ENCODE measurements at places on chromosomes 16 and 17.

- no peaks in the 10 kb centered on the region for H3K4me1 ChIP-seq
- no peaks in the 10 kb centered on the region for H3K27me3 ChIP-seq
- no peak for DNase-seq
Observed at GRCh38 chr17:46737326-46737725, 81.2 kb downstream of the WNT3 start.

- H3K36me3 ChIP-seq, result no peaks in the 10 kb centered on the region
- no peak for DNase-seq
- H3K4me1 ChIP-seq, result peaks cover 85% of the 10 kb centered on the region
- H3K27ac ChIP-seq, result peak overlapping the region; percentile 99
- H3K27me3 ChIP-seq, result no peaks in the 10 kb centered on the region
Observed at GRCh38 chr17:17837380-17837821, 615 bp upstream of the SREBF1 start.

- H3K4me3 ChIP-seq, result no peak overlapping the region
- H3K27me3 ChIP-seq, result no peaks in the 10 kb centered on the region
- H3K27ac ChIP-seq, result no peak overlapping the region
- peaks cover 5% of the 10 kb centered on the region for H3K36me3 ChIP-seq
Observed at GRCh38 chr16:57020651-57021050, 31.3 kb downstream of the NLRC5 start.

DNA sequence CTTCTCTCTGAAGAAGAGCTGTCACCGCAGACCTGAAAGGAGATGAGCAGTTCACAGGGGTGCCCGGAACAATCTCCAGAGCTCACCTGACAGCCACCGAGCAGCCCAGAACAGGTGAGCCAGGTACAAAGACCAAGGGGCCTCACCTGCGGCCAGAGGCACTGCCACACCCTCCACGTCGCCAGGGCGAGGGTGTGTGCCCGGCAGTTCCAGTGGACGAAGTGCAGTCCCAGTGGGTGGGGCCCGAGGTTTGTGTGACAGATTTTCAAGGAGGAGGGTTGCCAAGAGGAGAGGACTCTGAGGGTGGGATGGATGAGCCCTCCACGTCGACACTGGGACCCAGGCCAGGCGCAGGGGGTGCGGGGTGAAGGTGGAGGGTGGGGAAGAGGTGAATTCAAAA lies 61.7 kb downstream of the SMPD3 start:
- DNase-seq, result peak; percentile 77
- H3K36me3 ChIP-seq, result no peaks in the 10 kb centered on the region
- H3K27ac ChIP-seq, result no peak overlapping the region
- no peak overlapping the region for H3K4me3 ChIP-seq
- H3K4me1 ChIP-seq, result peaks cover 3% of the 10 kb centered on the region
- H3K27me3 ChIP-seq, result no peaks in the 10 kb centered on the region

- DNase-seq, result no peak
- no peaks in the 10 kb centered on the region for H3K27me3 ChIP-seq
- H3K4me1 ChIP-seq, result no peaks in the 10 kb centered on the region
- H3K27ac ChIP-seq, result no peak overlapping the region
- H3K4me3 ChIP-seq, result no peak overlapping the region
- H3K36me3 ChIP-seq, result no peaks in the 10 kb centered on the region
Observed at GRCh38 chr16:61681124-61681523, 355.1 kb downstream of the CDH8 start.

GRCh38 chr17:79997011-79997660 lies 38.5 kb downstream of the TBC1D16 start:
- DNase-seq, result no peak
- no peaks in the 10 kb centered on the region for H3K27me3 ChIP-seq

DNA sequence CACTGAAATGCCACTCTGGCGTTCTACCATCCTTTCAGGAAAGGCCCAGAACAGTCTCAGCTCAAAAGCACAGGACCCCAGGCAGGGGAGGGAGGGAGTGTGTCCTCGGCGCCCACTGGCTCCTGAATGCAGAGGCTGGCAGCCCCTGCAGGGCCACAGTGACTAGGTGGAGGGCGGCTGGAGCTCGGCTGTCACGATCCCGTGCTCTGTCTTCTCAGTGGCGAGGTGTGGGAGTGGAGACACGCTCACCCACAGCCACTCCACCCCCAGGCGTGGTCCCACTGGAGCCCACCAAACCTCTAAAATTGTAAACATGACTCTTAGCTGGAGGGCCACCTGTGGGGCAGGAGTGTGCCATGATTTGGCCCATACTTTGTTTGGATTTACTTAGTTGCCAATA lies 16.4 kb upstream of the FASN start:
- H3K36me3 ChIP-seq, result no peaks in the 10 kb centered on the region
- H3K27ac ChIP-seq, result peak overlapping the region; percentile 92
- H3K4me1 ChIP-seq, result peaks cover 3% of the 10 kb centered on the region
- DNase-seq, result no peak
- no peaks in the 10 kb centered on the region for H3K27me3 ChIP-seq
- H3K4me3 ChIP-seq, result no peak overlapping the region

- H3K4me1 ChIP-seq, result peaks cover 8% of the 10 kb centered on the region
- no peaks in the 10 kb centered on the region for H3K36me3 ChIP-seq
- peak; percentile 87 for DNase-seq
- peaks cover 10% of the 10 kb centered on the region for H3K27me3 ChIP-seq
Observed at GRCh38 chr16:2816751-2817339, at the start of gene PRSS21. Gene PRSS21, plus strand, starts transcription at chr16:2817237. Its CDS starts 32 bp downstream, at chr16:2817269.

DNA sequence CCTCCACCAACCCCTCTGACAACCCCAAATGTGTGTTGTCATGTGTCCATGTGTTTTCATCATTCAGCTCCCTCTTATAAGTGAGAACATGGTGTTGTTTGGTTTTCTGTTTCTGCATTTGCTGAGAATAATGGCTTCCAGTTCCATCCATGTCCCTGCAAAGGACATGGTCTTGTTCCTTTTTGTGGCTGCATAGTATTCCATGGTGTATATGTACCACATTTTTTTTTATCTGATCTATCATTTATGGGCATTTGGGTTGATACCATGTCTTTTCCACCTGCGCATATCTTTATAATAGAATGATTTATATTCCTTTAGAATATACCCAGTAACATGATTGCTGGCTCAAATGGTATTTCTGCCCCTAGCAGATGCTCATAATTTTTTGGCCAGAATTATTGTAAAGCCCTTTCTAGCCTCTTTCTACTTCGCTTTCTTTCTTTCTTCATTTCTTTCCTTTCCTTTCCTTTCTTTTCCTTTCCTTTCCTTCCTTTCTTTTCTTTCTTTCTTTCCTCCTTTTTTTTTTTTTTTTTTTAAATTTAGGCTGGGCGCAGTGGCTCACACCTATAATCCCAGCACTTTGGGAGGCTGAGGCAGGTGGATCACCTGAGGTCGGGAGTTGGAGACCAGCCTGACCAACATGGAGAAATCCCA lies 12.7 kb downstream of the REXO5 start:
- no peaks in the 10 kb centered on the region for H3K27me3 ChIP-seq
- H3K4me3 ChIP-seq, result no peak overlapping the region
- no peak overlapping the region for H3K27ac ChIP-seq
- H3K36me3 ChIP-seq, result no peaks in the 10 kb centered on the region
- no peaks in the 10 kb centered on the region for H3K4me1 ChIP-seq
- no peak for DNase-seq

DNA sequence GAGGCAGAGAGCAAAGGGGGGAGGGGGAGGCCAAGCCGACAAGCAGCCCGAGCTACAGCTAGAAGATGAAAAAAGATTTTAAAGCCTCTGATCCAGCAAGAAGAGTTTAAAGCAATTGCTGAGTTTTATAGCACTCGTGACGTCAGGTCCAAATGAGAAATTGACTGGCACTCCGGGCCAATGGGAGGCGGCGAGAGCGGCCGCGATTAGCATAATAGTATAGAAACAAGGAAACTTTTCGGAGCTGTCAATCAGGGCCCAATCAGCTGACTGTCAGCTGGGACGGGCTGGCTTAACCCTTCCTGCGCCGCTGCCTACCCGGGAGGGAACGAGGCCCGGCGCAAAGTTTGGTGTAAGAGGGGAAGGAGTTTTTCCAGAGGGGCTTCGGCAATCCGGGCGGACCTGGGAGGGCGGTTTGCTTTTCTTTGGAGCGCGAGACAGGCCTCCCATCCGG lies at the start of gene MAF:
Gene MAF (minus strand): TSS at position 100 of the 454 bp plus-strand sequence. CDS start 835 bp downstream, outside the sequence.
- peak within 1 kb of the TSS; percentile 83 for H3K4me3 ChIP-seq
- peaks cover 4% of the 10 kb centered on the region for H3K4me1 ChIP-seq
- H3K36me3 ChIP-seq, result no peaks in the 10 kb centered on the region

DNA sequence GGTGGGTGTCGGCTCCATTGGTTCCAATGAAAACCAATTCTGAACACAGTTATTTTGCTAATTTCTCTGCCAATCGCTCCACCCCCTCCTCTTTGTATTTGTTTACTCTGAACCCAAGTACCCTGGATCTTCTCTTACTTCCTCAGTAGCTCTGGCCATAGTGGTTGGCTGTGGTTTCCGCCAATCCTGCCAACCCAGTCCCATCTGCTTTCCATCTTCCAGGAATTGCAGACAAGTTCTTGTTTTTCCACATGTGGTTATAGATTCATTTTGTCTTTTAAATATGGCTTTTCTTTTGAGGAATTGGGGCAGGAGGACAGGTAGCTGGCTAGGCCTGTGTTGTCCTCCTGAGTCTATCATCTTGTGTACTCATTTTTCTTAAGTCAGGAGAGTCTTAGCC lies 92.0 kb downstream of the CYLD start:
- H3K36me3 ChIP-seq, result no peaks in the 10 kb centered on the region
- DNase-seq, result no peak
- H3K4me1 ChIP-seq, result no peaks in the 10 kb centered on the region
- H3K27ac ChIP-seq, result no peak overlapping the region
- H3K4me3 ChIP-seq, result no peak overlapping the region
- no peaks in the 10 kb centered on the region for H3K27me3 ChIP-seq

- peaks cover 6% of the 10 kb centered on the region for H3K4me1 ChIP-seq
- no peaks in the 10 kb centered on the region for H3K27me3 ChIP-seq
- no peak overlapping the region for H3K4me3 ChIP-seq
- no peak overlapping the region for H3K27ac ChIP-seq
- H3K36me3 ChIP-seq, result peaks cover 30% of the 10 kb centered on the region
- DNase-seq, result no peak
Observed at GRCh38 chr16:56844056-56844455, 21.0 kb upstream of the SLC12A3 start.

GRCh38 chr17:56593646-56594319 lies at the start of gene NOG:
Gene NOG, plus strand, starts transcription at chr17:56593699. Its CDS starts 525 bp downstream, at chr17:56594224.
- H3K27ac ChIP-seq, result peak within 1 kb of the TSS; percentile 76
- peaks cover 2% of the 10 kb centered on the region for H3K27me3 ChIP-seq
- DNase-seq, result peak; percentile 50
- peaks cover 55% of the 10 kb centered on the region for H3K4me1 ChIP-seq
- no peaks in the 10 kb centered on the region for H3K36me3 ChIP-seq

GRCh38 chr16:11432856-11433395 lies 87.7 kb downstream of the RMI2 start:
- no peaks in the 10 kb centered on the region for H3K27me3 ChIP-seq
- H3K36me3 ChIP-seq, result no peaks in the 10 kb centered on the region
- no peaks in the 10 kb centered on the region for H3K4me1 ChIP-seq

GRCh38 chr16:12337871-12338655 lies 361.5 kb downstream of the SNX29 start:
- H3K4me3 ChIP-seq, result no peak overlapping the region
- no peak overlapping the region for H3K27ac ChIP-seq
- no peak for DNase-seq

GRCh38 chr17:3598078-3598477 lies 11.1 kb downstream of the TRPV1 start:
- no peak for DNase-seq
- no peaks in the 10 kb centered on the region for H3K36me3 ChIP-seq
- no peaks in the 10 kb centered on the region for H3K27me3 ChIP-seq
- H3K4me1 ChIP-seq, result no peaks in the 10 kb centered on the region

- no peaks in the 10 kb centered on the region for H3K36me3 ChIP-seq
- H3K4me1 ChIP-seq, result no peaks in the 10 kb centered on the region
- DNase-seq, result no peak
- no peaks in the 10 kb centered on the region for H3K27me3 ChIP-seq
Observed at GRCh38 chr17:5200360-5200759, 8.7 kb upstream of the ZNF594 start.

DNA sequence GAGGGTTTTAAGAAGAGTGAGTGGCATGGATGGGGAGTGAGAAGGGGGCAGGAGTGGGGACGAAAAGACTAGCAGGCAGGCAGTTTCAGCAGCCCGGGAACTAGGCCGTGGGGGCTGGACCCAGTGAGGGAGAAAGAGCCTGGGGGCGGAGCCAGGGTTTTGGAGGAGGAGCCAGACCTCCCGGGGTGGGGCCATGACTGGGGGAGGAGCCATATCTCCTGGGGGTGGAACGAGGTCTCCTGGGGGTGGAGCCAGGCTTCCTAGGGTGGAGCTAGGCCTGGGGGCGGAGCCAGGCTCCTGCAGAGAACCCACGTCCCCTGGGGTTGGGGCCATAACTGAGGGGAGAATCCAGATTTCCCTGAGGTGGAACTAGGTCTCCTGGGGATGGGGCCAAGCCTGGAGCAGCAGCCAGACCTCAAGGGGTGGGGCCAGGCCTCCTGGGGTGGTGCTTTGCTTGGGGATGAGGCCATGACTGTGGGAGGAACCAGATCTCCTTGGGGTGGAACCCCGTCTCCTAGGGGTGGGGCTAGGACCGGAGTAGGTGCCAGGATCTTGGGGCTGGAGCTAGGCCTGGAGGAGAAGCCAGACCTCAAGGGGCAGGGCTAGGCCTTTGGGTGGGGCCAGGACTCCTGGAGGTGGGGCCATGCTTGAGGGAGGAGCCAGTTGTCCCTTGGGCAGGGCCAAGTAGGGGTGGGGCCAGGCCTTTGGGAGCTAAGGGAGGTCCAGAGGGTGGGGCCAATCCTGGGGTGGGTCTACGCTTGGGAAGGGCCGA lies 41.7 kb upstream of the JPH3 start:
- H3K4me1 ChIP-seq, result peaks cover 8% of the 10 kb centered on the region
- peak; percentile 32 for DNase-seq
- H3K27ac ChIP-seq, result no peak overlapping the region
- no peaks in the 10 kb centered on the region for H3K36me3 ChIP-seq
- no peaks in the 10 kb centered on the region for H3K27me3 ChIP-seq
- H3K4me3 ChIP-seq, result no peak overlapping the region

DNA sequence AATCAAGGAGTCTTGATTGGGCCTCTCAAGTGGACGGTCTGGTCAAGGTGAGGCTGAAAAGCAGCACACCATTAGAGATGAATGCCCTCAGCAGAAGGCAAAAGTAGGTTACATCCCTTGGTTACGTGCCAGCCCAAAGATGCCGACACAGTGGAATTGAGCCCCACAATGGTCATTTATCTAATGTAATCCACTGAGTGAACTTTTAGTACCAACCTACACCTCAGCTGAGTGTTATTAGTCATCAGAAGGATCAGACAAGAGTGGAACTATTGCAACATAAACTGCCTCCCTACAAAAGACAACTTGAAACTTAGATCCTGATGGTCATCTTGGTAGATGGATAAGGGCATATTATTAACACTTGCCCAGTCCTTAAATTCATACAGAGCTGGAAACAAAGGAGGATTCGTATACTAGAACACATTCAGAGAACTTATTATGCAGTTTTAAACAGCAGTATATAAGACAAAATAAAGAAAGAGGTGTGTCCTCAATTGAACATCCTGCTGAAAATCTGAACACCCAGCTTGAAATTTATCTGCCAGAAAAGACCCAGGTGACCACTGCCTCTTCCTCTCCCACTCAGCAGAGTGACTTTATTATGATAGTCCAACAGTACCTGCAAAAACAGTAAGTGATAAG lies 2.8 kb downstream of the DCUN1D3 start:
- H3K4me1 ChIP-seq, result peaks cover 37% of the 10 kb centered on the region
- DNase-seq, result no peak
- no peaks in the 10 kb centered on the region for H3K27me3 ChIP-seq

GRCh38 chr17:35766903-35767510 lies 6.3 kb downstream of the C17orf50 start:
- DNase-seq, result no peak
- H3K4me3 ChIP-seq, result no peak overlapping the region
- H3K27ac ChIP-seq, result no peak overlapping the region
- no peaks in the 10 kb centered on the region for H3K36me3 ChIP-seq
- peaks cover 15% of the 10 kb centered on the region for H3K4me1 ChIP-seq

- DNase-seq, result peak; percentile 36
- no peaks in the 10 kb centered on the region for H3K36me3 ChIP-seq
- H3K4me1 ChIP-seq, result no peaks in the 10 kb centered on the region
- H3K27me3 ChIP-seq, result no peaks in the 10 kb centered on the region
Observed at GRCh38 chr17:69802045-69802740, 272.8 kb upstream of the KCNJ16 start.
